Cardiac muscle cell (in vitro differentiated cells and primary cell): ENCODE measurements at places on chromosomes 16 and 17. TPM values are rescaled to one million over a fixed set of nuclear protein-coding genes. Genes with fewer than 3 reads are reported as not detected.

Gene EPN2
- 32.5 and 43.5 TPM in 2 replicates for total RNA-seq

DNA sequence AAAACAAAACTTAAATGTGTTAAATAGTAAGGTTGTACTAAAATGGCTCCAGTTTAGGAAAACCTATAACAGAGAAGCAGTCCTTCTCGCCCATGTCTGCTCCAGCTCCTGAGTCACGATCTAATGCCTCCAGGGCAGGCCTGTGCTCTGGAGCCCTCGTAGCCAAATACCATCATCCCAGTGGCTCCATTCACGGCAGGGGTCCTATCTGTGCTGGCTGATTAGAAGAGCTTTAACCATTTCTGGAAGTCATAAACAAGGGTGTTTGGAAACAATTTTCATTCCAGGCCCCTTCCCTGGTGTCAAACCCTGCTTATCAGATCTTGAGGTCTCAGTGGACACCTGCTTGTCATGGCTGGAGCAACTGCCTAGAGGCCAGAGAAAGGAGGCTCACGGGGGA is 336.9 kb downstream of the SOX9 start:
- no peak for DNase-seq

GRCh38 chr17:63579633-63580032 is 21.1 kb upstream of the TACO1 start:
- DNase-seq, result no peak

Gene CPD
- 47.4 and 47.6 TPM in 2 replicates for total RNA-seq

DNA sequence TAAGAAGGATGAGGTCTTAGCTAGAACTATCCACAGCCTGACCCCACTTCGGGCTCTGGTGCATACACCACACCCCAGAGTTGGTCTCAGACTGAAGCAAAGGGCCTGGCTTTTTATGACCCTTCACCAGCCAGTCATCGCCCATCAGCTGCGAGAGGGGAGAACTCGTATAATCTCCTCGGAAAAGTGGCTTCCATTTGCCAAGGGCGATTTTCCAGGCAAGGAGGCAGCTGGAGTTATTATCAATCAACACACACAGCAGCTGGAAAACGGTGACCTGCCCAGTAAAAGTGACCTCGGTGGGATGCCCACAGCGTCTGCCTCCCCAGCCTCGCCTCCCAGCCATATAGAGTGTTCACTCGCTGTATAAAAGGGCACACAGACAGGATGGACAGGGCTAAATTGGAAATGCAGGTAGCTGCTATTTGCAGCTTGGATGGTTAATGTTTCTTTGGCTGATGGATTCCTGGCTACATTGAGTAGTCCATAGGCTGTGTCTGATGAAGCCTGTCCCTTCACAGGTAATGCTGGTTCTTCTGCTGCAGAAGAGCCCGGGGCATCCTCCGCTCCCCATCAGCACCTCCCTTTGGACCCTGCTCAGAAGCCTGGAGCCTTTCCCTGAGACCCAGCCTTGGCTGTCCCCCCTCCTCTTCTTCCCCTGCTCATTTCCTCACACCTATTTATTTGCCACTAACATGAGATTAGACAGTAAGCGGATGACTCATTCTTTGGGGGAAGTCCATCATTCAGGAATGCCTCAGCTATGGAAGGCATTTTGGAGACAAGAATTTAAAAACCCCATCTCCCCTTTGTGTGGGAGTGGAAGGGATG is 45.7 kb downstream of the TMEM186 start:
- DNase-seq, result peak; percentile 84

Gene SNAI3
- 1.6 and 2.9 TPM in 2 replicates for total RNA-seq

Gene ZP2
- total RNA-seq, result not detected in 2 replicates

DNA sequence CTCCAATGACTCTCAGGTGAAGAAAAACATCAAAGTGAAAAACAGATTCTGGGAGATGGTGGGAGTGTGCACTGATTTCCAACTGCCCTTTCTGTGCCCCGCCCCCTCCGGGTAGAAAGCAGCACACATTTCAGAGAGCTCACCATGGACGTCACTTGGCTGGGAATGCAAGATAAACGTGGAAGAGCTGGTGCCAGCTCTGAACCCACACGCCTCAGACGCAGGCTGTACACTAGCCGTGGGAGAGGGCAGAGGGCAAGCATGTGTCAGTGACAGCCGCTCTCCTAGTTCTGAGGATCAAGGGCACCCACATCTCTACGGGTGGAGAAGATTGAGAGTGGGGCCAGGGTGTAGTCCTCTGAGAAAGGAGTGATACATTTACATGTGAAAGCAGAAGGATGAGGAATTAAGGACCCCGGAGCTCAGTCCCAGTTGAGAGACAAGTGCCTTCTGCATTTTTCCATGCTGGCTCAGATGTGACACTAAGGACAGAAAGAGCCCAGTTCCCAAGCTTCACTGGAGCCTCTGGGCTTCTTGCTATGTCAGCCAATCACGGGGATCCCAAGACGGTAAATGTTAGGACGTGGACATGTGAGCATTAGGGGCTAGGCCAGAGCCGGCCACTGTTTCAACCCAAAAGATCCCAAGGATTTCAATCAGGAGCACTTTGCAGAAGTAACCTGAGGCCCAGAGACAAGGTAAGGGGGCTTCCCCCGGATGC is 101.3 kb downstream of the ZFHX3 start:
- peak; percentile 79 for DNase-seq

DNA sequence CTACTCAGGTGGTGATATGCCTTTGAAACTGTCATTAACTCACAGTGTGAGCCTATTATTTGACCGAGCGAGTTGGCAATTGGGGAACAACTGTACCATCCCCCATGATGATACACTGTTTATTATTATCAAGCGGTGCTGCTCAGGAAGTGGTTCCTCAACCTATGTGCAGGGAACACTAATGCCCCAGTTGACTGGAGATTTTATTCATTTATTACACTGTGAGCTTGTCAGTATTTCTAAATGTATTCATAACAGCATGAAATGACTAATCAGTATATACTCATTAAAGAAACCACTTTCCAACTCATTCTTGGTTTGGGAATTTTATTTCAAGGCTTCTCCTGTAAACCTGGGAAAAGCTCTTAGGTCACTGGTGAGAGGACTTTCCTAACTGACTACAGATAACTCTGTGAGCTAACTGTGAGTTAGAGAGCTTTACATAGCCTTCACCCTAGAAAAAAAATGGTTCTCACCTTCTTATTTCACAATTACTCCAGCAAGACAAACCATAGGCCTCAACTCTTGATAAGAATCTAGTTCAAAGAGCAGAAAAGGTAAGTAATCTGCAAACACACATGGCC is 42.4 kb downstream of the NXPH3 start:
- no peak for DNase-seq

Gene COASY
- 32.5 and 43.5 TPM in 2 replicates for total RNA-seq

Gene TEX19
- total RNA-seq, result 0.28 and 0.51 TPM in 2 replicates

DNA sequence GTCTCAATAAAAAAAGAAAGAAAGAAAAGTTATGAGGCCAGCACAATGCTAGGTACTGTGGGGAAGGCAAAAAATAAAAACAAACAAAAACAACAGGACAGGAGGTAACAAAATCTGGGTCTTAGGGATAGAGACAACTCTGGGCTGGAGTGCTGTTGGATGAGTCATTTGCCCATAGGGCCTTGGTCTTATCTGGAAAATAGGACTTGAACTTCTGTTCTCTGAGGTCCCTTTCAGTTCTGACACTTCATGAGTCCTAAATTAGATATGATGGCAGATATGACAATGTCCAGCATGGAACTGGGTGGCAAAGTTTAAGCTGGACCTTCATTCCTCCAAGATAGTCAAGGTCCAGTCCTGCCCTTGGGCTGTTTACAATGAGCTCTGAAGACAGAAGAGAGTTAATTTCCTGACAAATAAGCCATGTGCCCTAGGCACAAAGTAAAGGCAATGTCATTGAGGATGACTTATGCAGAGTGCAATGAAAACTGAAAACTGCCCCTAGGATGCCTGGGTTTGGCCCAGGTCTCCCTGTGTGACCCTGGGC is 8.9 kb upstream of the HDAC5 start:
- DNase-seq, result no peak

DNA sequence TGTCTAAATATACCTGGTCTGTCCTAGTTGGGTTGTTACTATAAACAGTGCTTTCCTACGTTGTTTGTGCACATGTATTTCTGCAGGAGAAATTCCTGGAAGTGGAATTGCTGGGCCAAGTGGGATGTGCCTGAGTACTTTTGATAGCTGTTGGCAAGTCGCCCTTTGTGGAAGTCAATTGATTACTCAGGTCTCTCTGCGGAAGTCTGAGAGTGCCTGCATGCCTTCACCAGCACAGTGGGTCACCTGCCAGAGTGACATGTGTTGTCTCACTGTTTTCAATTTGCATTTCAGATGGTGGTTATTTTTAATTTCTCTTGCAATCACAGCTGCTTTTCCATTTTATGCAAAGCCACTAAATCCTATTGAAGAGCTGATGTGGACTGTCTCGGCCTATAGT is 2.3 kb upstream of the MVD start:
- no peak for DNase-seq

Gene KCNG4
- not detected in 2 replicates for total RNA-seq

Gene RSKR
- 7.3 and 16.2 TPM in 2 replicates for total RNA-seq

DNA sequence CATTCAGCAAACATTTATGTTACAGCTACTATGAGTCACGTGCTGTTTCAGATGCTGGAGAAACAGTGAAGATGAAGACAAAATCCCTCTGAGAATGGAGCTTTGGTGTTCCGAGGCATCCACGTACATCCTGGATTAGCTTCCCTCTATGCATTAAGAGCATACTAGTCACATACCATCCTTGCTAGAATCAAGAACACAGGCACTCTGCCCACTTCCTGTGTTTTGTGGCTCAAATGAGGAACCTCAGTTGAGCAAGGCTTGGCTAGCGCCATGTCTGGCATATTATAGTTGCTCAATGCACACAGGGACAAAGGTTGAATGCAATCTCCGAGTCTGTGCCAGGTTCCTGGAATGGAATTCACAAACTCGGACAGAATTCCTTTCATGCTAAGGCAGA is 297.5 kb downstream of the XYLT1 start:
- DNase-seq, result peak; percentile 37

DNA sequence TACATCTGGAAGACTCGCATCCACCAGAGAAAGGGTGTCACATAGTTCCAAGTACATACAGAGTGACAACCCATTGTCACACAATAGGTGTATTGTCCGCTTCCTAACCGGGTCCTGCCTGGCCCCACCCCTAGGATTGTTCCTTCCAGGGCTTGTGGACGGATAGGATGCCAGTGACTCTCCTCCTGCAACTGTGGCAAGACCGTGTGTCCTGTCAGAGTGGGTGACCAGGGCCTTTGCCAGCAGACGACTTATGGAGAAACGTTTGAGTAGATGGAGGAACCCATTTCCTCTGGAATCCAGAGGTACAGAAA is 258.4 kb downstream of the CPPED1 start:
- DNase-seq, result no peak

Gene KCNJ18
- not detected in 2 replicates for total RNA-seq

GRCh38 chr16:495127-495748 is 32.3 kb upstream of the CAPN15 start:
- DNase-seq, result peak; percentile 59

Gene CDC42EP4
- total RNA-seq, result 18.9 and 24.9 TPM in 2 replicates

DNA sequence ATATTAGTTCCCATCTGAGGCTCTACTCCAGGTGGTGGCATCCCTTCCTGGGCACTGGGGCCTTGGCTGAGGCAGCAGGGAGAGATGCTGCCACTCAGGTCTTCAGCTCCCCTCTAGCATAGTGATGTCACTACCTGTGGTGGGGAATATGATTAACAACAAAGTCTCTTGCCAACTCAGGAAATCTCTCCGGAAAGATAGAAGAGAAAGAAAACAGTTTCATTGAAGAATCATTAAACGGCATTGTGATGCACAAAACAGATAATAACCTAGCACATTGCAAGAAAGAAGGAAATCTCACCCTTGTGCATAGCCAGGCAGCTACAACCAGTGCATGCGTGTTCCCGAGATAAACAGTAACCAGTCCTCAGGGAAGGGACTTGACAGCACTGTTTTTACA is 12.2 kb upstream of the ZNF267 start:
- no peak for DNase-seq

DNA sequence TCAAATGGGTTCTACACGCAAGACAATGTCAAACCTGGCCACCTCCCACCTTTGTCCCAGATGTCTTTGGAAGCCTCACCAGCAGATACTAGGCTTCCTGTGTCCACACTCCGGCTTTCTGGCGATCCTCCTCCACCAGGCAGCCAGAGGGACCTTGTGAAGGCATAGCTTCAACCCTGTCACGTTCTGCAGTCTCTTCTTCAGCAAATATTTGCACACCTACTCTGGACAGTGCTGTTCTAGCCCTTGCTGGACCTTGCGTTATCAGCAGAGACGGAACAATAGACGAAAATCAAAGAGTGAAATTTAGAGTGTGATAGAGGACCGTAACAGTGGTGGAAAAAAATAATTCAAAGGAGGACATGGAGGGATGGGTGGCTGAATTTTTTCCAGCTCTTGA is 38.5 kb upstream of the KIFC3 start:
- DNase-seq, result no peak

- no peak for DNase-seq
These were observed 78.5 kb upstream of the CLEC3A start for GRCh38 chr16:77943801-77944200.

Gene KCNJ12
- 13.4 and 14.0 TPM in 2 replicates for total RNA-seq

GRCh38 chr17:56913000-56913311 is 893 bp downstream of the TRIM25 start:
- no peak for DNase-seq
